ENCODE measurements at places on chromosomes 6 and 20.

GRCh38 chr20:24798930-24799705 lies 150.0 kb upstream of the CST7 start:
- DNase-seq = no peak

DNA sequence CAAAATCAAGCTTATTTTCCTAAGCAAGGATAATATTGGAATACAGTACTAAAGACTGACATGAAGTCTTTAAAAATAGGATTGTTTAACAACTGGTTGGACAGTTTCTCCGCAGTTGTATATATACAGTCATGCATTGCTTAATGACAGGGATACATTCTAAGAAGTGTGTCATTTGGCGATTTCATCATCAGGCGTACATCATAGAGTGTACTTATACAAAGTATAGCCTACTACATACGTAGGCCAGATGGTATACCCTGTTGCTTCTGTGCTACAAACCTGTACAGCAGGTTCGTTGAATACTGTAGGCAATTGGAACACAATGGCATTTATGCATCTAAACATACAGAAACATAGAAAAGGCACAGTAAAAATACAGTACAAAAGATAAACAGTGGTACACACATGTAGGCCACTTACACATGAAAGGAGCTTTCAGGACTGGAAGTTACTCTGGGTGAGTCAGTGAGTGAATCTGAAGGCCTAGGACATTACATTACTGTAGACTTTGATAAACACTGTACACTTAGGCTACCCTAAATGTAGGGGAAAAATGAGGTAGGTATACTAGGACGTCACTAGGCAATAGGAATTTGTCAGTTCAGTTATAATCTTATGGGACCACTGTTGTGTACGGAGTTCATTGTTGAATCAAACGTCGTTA lies 20.1 kb downstream of the HECA start:
- DNase-seq = no peak

GRCh38 chr6:72547020-72547419 lies 74.8 kb upstream of the KCNQ5 start:
- no peak for DNase-seq

DNA sequence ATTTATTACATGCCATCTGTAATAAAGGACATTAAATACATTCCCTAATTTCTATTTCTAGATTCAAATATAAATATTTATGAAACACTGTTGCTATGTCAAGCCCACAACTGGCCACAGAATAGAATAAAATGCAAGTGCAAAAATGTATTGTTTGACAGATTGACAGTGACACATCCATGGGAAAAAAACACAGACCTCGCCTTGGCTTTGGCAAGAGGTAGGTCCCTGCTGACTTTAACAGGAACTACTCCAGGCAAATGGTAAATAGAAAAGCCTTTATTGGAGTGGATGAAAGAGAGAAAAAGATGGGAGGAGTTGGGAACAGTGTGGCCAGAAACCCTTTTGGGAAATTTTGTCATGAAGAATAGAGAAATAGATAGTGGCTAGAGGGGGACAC lies 622.9 kb downstream of the UTRN start:
- DNase-seq = no peak

- no peak for DNase-seq
Observed at GRCh38 chr6:110689275-110689935, 125.9 kb downstream of the CDK19 start.

DNA sequence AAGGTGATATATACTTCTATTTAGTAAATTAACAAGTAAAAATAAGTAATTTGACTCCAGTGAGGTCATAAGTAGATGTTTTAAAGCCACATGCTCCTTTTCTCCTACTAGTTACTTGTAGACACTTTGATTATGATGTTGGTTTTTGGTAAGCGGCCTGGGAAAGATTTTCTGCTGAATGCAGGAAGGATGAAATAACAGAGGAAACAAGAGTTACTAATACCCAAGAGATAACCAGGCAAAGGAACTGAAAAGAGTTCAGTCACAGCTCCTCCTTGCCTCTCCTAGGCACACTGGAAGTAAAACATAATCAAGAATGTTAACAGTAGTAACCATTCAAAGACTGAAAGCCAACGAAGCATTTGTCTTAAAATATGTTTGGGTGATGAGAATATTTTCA lies 203.3 kb downstream of the RNGTT start:
- no peak for DNase-seq

DNA sequence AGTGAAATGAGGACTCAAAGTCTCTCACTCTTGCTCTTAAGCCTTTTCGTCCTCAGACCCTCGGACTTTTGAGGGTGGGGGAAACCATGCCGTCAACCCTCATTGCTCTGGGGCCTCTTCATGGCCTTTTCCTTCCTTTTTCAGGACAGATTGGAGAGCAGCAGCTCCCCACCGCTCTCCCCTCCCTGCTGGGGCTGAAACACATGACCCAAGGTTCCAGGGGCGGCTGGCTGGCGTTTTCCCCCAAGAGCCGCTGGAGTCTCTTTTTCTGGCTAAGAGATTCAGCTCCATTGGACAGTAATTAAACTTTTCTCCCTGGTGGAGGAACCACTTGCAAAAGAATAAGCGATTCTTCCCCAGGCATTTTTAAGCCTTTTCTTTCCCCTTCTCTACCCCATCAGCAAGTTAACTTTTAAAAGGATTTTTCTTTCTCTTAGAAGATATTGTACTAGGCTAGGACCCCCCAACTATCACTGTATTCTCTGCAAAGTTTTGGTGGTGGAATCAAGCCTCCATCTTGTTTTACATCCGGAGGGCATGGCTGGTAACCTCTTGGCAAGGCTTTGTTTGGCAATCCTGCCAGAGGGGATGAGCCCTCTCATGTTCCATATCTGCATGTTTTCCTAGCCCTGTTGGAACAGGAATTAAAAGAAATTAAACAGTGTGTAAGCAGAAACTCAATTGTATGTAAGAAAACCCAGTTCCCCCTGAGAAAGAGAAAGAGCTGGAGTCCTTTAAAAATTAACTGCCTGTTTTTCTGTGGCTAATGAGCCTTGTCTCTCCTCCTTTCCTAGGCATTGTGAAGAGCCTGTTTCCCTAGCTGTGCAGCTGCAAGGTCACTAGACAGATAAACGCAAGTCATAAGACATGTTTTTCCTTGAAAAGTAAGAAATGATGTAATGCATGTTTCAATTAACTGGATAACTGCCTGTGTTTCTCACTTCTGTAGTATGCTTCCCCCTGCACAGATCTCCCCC lies 100.8 kb upstream of the GPR6 start:
- DNase-seq = no peak

- DNase-seq = no peak
Observed at GRCh38 chr6:111503194-111503593, 20.2 kb upstream of the REV3L start.

DNA sequence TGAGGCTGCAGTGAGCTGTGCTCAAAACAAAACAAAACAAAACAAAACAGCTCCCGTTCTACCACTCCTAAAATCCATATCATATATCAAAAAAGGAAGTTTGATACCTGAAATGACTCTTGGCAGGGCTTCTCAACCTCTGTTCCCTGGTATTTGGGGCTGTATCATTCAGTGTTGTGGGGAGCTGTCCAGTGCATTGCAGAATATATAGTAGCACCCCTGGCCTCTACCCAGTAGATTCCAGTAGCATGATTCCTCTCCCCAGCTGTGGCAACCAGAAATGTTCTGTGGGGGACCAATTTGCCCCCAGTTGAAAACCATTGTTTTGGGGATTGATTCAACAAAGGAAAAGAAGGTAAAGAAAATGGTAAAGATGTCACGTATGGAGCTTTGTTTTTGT lies 238.9 kb downstream of the PRL start:
- DNase-seq = no peak

GRCh38 chr6:1554476-1555310 lies 55.0 kb upstream of the FOXC1 start:
- DNase-seq = peak; percentile 11

- DNase-seq = no peak
Observed at GRCh38 chr6:18263418-18264218, 712 bp downstream of the DEK start.

GRCh38 chr20:920311-920710 lies 4.2 kb upstream of the ANGPT4 start:
- DNase-seq = no peak

GRCh38 chr6:161265554-161265953 lies 8.3 kb downstream of the AGPAT4 start:
- no peak for DNase-seq

DNA sequence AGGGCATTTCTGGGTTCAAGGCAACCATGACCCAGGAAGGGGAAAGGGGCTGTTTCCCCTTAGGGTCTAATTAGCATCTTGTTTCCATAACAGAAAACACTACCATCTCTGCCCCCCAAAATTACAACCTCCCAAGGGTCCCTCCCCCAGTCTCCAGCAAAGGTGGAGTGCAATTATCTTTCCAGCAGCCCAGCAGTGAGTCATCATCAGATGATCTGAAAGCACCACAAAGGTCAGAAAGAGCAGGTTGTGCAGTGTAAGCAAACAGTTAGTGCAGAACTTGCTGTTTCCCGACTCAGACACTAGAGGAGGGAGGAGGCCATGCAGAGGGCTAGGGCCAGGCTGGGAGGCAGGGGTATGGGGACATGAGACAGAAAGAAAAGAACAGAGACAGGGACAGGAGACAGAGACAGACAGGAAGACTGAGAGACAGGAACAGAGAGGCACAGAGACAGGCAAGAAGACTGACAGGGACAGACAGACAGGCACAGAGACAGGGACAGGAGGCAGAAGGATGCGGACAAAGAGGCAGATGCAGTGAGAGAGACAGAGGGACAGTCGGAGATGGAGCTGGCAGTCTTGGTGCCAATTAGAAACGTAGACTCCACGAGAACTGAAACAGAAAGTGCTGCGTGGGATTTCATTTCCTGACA lies 62.5 kb downstream of the PYGB start:
- no peak for DNase-seq

DNA sequence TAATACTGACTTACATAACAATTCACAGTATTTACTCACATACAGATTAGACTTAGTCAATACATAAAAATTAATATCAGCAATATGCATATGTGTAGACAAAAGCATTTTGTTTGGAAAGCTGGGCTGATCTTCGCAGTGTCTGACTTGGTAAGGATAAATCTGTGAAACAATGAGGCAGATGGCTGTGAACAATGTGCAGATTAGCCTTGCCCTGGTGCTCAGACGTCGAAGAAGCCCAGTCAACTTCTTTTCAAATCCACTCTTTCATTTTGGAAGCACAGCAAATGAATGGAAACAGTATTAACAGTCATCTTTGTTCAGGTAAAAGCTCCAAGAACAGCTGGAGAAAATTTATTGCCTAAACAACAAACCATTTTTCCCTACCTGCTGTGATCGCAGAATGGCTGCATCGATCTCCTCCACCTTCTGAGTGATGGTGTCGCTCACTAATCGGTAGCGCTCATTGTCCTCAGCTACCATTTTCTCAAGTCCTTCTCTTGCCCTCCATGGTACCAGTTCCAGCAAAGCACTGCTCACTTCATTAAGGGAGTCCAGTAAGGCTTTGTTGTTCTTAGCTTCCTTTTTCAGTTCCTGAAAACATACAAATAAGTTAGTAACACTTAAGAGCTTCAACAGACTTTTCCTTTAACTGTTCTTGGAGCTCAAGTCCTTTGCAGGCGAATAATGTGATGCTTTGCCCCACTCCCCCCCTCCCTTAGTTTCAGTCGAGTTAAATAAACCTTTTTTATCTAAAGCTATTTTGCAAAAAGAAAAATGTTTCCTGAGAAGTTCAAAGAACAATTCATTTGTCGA lies 116.5 kb downstream of the DST start:
- DNase-seq = no peak

GRCh38 chr20:3874194-3874844 lies 14.9 kb upstream of the PANK2 start:
- DNase-seq = no peak

DNA sequence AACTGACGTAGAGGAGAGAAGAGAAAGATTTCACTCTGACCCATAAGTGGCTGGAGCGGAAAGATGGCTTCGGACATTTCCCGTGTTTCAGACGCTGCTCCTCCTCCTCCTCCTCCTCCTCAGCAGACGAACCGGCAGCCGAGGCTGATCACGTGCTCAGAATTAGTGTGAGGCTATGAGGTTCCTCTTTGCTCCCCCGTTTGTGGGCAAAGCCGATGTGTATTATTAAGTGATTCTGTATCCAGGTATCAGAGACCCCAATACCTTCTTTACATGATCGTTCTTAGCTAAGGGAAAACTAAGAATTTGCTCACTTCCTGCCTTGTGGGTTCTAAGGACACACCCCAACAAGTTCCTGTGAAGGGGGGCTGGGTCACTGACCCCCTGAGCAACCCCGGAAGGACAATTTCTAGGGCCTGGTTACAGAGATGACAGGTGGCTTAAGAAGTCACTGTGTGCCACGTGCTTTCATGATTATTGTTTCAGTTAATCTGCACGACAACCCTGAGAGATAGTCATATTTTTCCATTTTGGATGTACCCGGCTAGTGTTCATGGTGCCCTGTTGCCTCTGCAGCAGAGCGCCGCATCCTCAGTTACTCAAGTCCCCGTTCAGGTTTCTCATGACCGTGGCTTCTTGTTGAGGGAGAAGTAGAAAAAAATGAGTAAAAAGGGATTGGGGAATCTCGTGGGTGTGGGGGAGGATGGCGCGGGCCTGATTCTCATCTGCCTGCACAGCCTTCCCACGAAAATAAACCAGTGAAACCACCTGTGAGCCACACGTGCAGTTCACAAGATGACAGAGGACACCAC lies 671.8 kb downstream of the QKI start:
- no peak for DNase-seq

GRCh38 chr6:30265181-30265580 lies 52.0 kb upstream of the TRIM26 start:
- no peak for DNase-seq

- DNase-seq = no peak
Observed at GRCh38 chr6:11491596-11492463, 45.7 kb upstream of the TMEM170B start.

- DNase-seq = no peak
Observed at GRCh38 chr6:82362144-82362543, 1.5 kb upstream of the TPBG start.

DNA sequence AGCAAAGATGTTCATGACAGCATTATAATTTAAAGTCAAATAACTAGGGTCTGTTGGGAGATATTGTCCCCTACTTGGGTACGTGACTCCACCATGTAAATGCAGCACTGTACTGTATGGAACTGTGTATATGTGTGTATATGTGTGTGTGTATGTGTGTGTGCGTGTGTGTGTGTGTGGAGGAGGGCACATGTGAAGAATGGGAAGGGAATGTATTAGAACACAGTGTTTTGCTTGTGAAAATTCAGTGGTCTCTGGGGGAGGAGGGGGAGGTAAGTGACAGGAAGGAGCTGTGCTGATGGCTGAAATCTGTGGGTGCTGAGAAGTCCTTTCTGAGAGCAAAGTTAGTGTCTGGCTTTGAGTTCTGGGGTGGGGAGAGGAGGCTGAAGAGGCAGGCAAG lies 23.9 kb upstream of the VEGFA start:
- no peak for DNase-seq

- no peak for DNase-seq
Observed at GRCh38 chr20:48283470-48284110, 498.3 kb upstream of the SULF2 start.

- DNase-seq = no peak
Observed at GRCh38 chr6:11665604-11666326, 112.8 kb downstream of the ADTRP start.

- DNase-seq = no peak
Observed at GRCh38 chr6:55957961-55958422, 82.6 kb upstream of the BMP5 start.

- DNase-seq = peak; percentile 49
Observed at GRCh38 chr6:156776840-156777576, at the start of gene ARID1B. Gene ARID1B, plus strand, starts transcription at chr6:156777378. Its CDS starts 303 bp downstream, at chr6:156777681.

All from activated naive CD8-positive, alpha-beta T cell treated with anti-CD3 and anti-CD28 coated beads, Interleukin-2, amount 50 U/mL, for 16 hours (primary cell).